ENCODE measurements at places on chromosomes 3 and 15. TPM values are rescaled to one million over a fixed set of nuclear protein-coding genes. Genes with fewer than 3 reads are reported as not detected.
A peak's percentile ranks its signal among the peaks of the same experiment; 100 is the strongest.

GRCh38 chr3:40617084-40617483, 92.3 kb downstream of the ZNF621 start:
- DNase-seq, result no peak

DNA sequence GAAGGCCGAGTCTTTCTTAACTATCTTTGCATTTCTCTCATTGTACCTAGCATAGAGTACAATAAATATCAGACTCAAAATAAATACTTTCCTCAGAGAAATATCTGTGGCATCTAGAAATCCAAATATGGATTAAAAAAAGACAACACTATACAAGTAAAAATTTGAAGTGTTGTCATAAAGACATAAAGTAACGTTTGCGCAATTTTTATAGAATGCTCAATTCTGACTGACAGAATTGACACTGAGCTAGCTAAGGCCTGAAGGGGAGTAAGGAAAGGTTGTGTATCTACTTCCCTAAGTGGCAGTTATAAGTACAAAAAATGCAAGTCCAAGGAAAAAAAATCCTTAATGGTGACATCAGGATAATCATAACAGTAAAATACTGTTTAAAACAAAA, 1.1 kb downstream of the SEC11A start:
- no peak for DNase-seq

TMEM207 gene
- not detected for total RNA-seq

- DNase-seq, result no peak
These were observed 67.0 kb downstream of the CSNK1G1 start for GRCh38 chr15:64288999-64289398.

GOLGA8J gene
- total RNA-seq, result not detected

DNA sequence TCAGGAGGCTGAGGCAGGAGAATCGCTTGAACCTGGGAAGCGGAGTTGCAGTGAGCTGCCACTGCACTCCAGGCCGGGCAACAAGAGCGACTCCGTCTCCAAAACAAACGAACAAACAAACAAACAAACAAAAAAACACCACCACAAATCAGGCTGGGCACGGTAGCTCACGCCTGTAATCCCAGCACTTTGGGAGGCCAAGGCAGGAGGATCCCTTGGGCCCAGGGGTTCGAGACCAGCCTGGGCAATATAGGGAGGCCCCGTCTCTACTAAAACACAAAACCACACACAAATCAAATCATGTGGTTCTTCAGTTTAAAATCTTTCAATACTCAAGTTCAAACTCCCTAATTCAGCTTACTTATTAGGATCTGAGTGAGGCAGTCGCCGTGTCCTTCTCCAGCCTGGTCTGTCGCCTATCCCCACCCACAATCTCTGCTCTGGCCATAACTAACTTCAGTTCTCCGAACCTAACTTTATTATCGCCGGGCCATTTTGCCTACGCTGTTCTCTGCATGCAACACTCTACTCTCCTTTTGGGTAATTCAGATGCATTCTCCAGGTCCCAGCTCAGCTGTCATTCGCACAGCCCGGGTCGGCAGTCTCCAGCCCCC, 660 bp upstream of the RTF1 start:
- no peak for DNase-seq

GRCh38 chr3:189123595-189124387, 48.0 kb upstream of the TPRG1 start:
- DNase-seq, result peak; percentile 58

- DNase-seq, result no peak
These were observed 3.6 kb upstream of the NCK1 start for GRCh38 chr3:136858381-136858780.

DNA sequence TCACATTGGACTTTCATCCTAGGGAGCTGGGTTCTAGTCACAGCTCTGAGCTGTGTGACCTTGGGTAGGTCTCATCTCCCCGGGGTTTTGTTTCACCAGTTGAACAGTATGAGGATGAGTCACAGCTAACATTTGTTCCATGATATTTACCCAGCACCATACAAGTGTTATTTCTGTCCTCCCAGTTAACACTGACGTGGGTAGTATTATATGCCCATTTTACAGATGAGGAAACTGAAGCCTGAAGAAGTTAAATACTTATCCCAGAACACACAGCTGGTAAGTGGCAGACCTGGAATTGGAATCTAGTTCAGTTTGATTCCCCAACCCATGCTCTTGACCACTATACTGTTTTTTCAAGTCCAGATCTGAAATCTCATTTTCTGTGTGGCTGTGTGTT, 908 bp upstream of the RARB start:
- DNase-seq, result no peak

GRCh38 chr15:75759416-75760130, 46.9 kb upstream of the CSPG4 start:
- DNase-seq, result no peak

DNA sequence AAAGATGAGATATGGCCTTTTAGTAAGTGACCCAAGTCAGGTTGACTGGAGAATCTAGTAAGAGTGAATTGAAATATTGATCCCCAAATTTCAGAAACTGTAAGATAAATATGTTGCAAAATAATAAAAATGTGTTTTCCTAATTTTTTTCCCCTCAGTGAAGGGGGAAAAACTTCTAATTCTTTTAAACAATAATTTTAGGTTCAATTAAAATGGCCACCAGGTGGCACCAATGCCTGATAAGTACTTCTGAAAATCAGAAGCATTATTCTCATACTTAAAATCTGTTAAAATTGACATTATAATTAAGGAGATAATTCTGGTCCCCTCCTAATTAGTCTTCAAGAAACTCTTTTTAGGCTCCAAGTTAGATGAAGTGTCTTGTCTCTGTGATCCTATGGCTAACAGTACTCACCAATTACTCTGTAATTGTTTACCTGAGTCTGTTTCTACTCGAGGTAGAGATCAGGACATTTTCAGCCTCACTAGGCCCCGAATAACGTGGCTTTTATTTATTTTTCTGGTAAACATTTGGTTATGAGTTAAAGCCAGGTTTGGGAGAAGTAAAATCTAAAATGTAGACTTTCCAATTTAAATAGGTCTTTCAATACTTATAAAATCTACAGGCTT, 52.6 kb downstream of the NMD3 start:
- DNase-seq, result no peak

DNA sequence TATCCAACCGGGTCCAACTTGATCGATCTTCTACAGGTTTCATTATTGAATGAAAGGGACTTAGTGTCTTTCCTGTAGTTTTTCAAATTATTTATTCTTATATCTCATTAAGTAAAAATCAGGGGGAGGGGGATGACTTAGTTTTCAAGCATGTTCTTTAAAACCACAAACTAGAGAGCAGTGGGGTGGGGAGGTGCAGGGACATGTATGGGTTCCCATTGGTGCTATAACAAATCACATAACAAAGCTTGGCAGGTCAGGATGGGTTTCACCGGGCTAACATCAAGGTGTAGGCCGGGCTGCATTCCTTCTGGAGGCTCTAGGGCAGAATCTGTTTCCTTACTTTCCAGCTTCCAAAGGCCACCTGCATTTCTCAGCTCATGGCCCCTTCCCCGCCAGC, 32.7 kb downstream of the CCNL1 start:
- no peak for DNase-seq

DNA sequence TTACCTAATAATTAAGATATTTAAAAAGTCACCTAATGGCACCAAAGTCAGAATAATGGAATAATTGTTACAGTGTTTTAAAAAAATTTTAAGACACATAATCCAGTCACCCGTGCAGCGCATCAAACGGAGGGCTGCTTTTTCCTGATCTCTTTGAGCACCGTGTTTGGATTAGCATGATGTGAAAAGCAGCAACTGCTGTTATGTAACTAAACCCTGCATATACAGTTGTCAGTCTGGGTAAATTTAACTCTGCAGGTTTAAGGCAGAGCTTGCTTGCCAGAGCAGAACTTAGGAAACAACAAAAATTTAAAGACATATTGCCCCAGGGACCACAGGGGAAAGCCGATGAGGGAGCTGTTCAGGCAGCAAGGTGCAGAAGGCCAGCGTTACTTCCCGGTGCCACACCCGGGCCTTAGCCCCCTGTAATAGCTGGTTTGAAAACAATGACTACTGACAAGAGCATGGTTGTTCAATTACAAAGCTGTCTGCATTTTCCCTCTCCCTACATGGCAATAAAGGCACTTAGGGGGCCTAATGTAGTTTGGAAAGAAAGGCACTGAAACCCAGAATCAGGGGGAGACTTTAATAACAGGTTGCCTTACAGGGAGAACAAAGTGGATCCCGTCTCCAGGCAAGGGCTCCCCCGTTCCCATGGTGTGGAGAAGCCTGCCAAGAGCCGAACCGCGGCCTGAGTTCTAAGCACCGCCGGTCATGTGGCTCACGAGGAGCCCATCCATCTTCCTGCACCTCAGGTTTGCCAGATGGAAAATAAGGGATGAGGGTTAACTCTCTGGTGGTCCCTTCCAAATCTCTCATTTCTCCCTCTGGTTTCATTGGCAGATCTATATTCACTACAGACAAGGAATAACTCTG, 32.2 kb downstream of the RORA start:
- DNase-seq, result no peak

All from heart left ventricle (tissue), 16 donors.